Parietal lobe (tissue), 2 donors: ENCODE measurements at places on chromosomes 11 and 22. TPM values are rescaled to one million over a fixed set of nuclear protein-coding genes. Genes with fewer than 3 reads are reported as not detected.

OR5A1 gene
- total RNA-seq: not detected

FCHSD2 gene
- total RNA-seq: 49.1 TPM

MAPK8IP2 gene
- 70.4 TPM for total RNA-seq

LRRN4CL gene
- total RNA-seq: 0.31 TPM

SPTBN2 gene
- total RNA-seq: 182 TPM

TOM1 gene
- 10.3 TPM for total RNA-seq

MAPK11 gene
- 41.6 TPM for total RNA-seq

TCN1 gene
- not detected for total RNA-seq

TMEM86A gene
- 7.5 TPM for total RNA-seq

SLC6A5 gene
- total RNA-seq: not detected

CABP4 gene
- total RNA-seq: not detected

ARHGAP8 gene
- 4.7 TPM for total RNA-seq

BACE1 gene
- total RNA-seq: 39.1 TPM

CALCB gene
- total RNA-seq: not detected

GLYATL1 gene
- total RNA-seq: 0.94 TPM
